ENCODE measurements at places on chromosomes 7 and 10.

GRCh38 chr10:91219371-91220193 lies 881 bp upstream of the PCGF5 start:
- no peak for DNase-seq

- DNase-seq = no peak
These were observed 41.7 kb downstream of the SP8 start for GRCh38 chr7:20744954-20745446.

GRCh38 chr10:42864575-42864974 lies 82.0 kb downstream of the BMS1 start:
- DNase-seq = no peak

GRCh38 chr10:12180221-12180974 lies 15.3 kb downstream of the NUDT5 start:
- no peak for DNase-seq

DNA sequence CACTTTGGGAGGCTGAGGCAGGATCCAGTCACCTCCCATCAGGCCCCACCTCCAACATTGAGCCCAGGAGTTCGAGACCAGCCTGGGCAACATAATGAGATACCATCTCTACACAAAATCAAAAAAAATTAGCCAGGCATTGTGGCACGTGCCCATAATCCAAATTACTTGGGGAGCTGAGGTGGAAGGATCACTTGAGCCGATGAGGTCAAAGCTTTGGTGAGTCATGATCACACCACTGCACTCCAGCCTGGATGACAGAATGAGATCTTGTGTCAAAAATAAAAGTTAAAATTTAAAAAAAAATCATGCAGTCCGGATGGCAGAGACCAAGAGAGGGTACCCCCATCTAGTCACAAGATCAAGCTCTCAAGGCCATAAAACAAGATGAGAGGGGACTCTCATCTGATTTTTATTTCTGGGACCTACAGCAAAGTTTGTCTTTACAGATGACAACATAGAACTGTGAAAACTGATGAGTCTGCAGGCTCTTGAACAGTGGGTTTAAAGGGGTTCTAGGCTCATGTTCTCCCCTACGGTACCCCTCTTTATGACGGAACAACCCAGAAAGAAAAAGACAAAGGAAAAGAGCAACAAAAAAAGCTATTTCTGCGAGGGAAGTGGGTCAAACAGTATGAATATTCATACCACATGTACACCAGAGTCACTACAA lies 28.9 kb upstream of the CREB3L2 start:
- DNase-seq = no peak

- DNase-seq = no peak
These were observed 85.8 kb downstream of the GSAP start for GRCh38 chr7:77330169-77330882.

GRCh38 chr7:1557771-1558170 lies 1.8 kb upstream of the TMEM184A start:
- no peak for DNase-seq

DNA sequence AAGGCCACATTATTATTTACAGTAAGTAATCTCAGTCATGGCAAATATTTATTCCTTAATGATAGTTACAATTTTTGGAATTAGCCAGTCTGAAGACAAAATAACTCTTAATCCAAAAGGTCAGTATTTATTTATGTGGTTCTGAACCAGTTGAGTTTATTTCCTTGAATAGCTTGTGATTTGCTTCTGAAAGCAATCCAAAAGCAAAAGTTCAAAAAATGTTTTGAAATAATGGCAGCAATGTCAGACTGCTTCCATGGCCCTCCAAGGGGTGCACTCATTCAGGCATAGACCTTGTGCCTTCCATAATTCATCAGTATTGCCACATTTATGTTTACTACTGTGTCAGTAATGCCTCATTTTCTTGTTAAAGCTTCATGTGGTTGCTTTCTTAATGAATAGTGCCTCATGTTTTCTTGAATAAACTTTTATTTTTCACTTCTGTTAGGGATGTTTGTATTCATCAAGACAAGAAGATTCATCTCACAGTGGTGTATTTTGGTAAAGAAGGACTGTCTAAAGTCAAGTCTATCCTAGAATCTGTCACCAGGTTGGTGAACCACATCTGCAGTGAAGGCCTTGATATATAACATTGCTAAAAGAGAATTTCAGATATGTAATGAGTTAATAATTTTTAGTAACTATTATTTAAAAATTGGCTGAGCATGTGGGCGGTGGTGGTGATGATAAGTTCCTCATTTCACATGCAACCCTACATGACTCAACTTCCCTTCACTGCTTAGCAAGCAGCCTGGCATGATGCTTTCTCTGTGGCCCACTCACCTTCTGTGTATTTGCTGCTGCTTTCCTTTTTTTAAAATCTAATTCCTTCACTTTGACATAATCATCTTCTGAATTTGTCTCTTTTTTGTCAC lies 22.0 kb downstream of the CSGALNACT2 start:
- no peak for DNase-seq

DNA sequence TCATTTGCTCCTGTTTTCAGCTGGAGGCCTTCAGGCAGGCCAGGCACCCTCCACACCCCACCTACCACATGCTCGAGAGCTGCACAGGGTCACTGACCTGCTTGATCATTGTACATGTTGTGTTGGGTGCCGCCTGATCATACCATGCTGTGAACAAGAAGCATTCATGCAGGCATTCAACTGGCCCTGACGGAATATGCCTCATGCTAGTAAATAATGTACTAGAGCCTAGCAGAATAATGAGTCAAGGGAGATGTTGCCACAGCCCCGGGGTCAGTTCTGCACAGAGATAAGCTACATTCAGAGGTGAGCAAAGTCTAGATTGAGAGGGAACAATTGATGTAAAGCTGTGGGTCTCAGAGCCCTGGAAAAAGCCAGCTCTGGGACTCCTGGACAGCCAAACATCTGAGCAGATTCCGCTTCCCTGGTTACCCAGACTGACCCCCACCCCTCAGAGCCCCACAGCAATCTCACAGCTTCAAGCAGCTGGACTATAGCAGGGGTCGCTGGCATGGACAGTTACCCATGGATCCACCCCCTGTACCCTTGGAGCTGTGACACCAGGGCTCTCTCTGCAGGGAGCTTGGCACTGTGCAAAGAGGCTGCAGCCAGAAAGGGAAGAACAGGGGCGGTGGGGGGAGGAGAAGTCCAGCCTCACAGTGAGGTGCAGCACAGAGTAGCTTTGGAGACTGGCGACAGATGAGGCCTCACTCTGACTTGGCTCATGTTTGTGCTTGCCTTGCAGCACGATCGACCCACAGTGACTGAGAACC lies 86.6 kb downstream of the FRMPD2 start:
- no peak for DNase-seq

- DNase-seq = no peak
These were observed 122.7 kb upstream of the TMEM72 start for GRCh38 chr10:44788147-44789129.

Data from stimulated activated CD8-positive, alpha-beta memory T cell treated with anti-CD3 and anti-CD28 coated beads, Interleukin-4, amount 100 ng/mL, for 1 hour (primary cell).